ENCODE measurements at places on chromosomes 5 and 9. TPM values are rescaled to one million over a fixed set of nuclear protein-coding genes. Genes with fewer than 3 reads are reported as not detected.

- DNase-seq: no peak
These were observed 470.0 kb downstream of the PRDM9 start for GRCh38 chr5:23977365-23977764.

- DNase-seq: no peak
These were observed 411.7 kb upstream of the KCNN2 start for GRCh38 chr5:113950186-113950585.

Gene DAPK1
- total RNA-seq: 5.3 TPM

Gene ZNF300
- total RNA-seq: 0.54 TPM

- DNase-seq: no peak
These were observed 59.3 kb downstream of the RETREG1 start for GRCh38 chr5:16557477-16557876.

DNA sequence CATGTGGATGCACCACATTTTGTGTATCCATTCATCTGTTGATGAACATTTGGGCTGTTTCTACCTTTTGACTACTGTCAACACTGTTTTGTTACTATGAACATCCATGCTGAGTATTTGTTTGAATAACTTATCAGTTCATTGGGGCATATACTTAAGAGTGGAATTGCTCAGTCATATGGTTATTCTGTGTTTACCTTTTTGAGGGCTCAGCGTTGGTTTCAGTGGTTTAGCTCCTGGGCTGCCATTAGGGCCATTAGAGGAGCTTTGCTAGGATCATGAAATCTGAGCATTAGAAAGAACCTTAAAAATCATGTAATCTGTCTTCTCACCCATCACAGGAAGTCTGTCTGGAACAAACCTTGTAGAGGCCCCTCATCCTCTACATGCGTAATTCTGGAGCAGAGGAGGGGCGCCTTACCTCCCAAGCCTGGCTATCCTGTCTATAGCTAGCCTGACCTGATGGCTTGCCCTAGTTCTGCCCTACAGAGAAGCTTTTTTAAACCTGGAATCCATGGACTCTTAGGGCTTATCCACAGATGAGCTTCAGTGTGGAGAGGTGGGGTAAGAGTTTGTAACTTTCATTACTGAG, 92.9 kb downstream of the PDZD2 start:
- DNase-seq: no peak

GRCh38 chr5:7615566-7616061, 219.7 kb downstream of the ADCY2 start:
- no peak for DNase-seq

Gene CTXN3
- not detected for total RNA-seq

Gene PROB1
- 50.3 TPM for total RNA-seq

Gene CMBL
- 50.0 TPM for total RNA-seq

GRCh38 chr5:16921211-16921610, 14.9 kb downstream of the MYO10 start:
- DNase-seq: no peak

Gene PGGT1B
- 23.6 TPM for total RNA-seq

GRCh38 chr5:115246361-115246991, 16.2 kb downstream of the PGGT1B start:
- no peak for DNase-seq

DNA sequence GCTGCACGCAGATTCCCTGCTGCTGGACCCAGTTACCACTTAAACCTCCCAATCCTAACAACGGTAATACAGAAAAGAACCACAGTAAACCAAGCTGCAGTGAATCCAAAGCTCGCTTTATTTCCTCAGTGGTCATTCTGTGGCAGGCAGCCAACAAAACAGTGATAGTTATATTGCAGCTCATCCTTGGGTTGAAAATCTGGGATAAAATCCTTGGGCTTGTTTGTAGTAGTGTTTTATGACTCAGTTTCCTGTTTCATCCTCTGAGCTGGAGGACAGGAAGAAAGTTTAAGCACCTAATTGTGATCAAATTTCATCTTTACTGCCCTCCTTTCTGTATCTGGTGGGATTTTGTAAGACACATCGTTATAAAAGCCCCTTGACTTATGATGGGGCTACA, 31.4 kb downstream of the HMGCR start:
- no peak for DNase-seq

DNA sequence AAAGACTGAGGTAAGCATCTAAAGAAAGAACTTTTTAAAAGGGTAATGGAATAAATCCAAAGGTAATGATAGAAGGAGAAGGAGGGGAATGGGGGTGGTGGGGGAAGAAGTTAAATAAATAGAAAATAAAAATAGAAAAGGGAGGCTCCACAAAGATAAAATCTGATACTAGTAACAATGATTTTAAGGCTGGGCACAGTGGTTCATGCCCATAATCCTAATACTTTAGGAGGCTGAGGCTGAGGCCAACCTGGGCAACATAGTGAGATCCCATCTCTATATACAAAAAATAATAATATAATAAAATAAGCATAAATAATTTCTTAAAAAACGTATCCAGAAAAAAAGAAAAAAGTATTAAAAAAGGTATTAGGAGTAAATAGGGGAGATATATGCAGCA, 89.3 kb downstream of the FNBP1 start:
- no peak for DNase-seq

DNA sequence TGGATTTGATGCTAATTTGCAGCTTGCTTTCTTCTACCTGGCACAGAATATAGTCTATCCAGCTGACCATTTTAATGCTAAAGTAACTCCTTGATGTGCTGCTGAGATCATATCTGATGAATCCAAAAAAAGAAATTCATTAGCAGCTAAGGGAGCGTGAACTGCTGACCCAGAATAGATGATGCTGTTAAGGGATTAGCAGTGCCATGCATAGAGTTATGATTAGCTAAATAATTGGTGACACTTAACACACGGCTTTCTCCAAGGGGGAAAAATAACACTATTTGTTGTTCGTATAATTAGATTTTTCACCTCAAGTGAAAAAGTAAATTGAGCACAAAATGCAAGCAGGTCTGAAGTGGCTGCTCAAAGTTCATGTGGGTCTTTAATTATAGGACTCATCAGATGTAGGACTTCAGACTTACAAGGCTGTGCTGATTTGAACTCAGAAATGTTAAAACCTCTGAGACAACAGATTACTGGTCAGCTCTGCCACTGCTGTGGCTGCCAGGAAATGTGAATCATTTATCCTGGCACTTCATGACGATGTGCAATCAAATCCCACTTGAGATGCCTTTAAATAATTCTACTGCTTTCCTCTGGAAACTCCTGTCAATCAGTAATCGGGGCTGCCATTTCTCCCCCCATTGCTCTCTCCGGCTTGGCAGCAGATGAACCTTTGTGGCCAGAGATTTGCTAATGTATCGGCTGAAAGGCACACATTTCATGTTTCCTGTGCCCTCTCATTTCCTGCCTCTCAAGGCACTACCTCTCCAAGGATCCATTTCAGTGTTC, 291.6 kb upstream of the C9orf72 start:
- DNase-seq: no peak

Gene ANKRD18B
- not detected for total RNA-seq

DNA sequence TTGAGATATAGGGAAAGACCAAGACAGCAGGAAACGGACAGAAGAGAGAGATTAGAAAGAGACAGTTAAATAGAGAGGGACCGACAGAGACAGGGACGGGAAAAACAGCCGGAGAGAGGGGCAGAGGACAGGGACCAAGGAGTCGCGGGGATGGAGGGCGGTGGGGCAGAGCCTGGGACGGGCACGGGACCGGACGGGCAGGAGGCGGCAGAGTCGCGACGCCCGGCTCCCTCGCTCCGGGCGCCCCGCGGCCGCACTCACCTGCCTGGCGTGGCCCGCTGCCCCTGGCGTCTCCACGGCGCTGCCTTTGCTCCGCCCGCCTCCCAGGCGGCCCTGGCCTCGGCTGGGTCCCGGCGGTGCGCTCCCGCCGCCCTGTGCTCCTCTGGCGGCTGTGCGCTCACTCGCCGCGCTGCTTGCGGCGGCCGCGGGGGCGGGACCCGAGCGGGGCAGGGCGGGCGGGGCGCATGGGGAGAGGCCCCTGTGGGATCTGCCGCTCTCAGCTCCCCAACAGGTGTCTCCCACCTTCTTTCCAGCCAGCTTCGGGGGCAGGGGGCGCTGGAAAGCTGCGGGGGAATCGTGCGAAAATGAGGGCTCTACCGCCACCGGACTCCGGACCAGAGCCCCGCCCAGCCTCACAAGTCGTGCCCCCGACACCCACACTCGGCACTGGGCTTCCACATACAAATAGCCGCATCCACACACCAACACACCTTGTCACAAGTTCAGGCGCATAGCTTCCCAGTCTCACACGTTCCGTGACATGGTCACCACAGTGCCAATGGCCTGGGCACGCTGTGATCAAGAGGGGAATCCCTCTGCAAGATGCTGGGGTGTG, at the start of gene ARID3C:
Gene ARID3C, minus strand, starts transcription at position 411 of the 835 bp plus-strand sequence. CDS start 1,052 bp downstream, outside the sequence.
- no peak for DNase-seq

Gene PLAC8L1
- total RNA-seq: not detected

- no peak for DNase-seq
These were observed 116.6 kb downstream of the MUSK start for GRCh38 chr9:110785166-110785565.

GRCh38 chr5:142982821-142983200, 212.6 kb downstream of the ARHGAP26 start:
- DNase-seq: peak; percentile 38

DNA sequence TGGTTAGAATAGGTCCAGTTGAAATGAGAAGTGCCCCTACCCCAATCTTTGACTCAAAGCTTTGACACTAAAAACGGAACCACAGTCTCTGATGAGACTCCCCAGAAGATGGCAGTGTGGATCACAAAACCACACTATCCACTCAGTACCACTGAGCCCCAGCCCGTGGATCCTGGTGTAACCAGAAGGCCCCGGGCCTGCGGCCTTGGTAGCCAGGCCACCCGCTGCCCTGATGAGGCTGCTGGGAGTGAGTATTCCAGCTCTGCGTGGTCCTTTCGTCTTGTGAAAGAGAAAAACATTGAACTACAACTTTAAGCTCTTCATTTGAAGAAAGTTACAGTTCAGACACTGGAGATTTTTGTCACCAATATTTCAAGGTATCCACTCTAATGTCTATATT, 42.2 kb upstream of the FBP1 start:
- DNase-seq: peak; percentile 87

Gene UBAP2
- 26.6 TPM for total RNA-seq

Gene SLC25A48
- total RNA-seq: not detected

GRCh38 chr9:115883467-115884329, 269.9 kb upstream of the PAPPA start:
- no peak for DNase-seq

DNA sequence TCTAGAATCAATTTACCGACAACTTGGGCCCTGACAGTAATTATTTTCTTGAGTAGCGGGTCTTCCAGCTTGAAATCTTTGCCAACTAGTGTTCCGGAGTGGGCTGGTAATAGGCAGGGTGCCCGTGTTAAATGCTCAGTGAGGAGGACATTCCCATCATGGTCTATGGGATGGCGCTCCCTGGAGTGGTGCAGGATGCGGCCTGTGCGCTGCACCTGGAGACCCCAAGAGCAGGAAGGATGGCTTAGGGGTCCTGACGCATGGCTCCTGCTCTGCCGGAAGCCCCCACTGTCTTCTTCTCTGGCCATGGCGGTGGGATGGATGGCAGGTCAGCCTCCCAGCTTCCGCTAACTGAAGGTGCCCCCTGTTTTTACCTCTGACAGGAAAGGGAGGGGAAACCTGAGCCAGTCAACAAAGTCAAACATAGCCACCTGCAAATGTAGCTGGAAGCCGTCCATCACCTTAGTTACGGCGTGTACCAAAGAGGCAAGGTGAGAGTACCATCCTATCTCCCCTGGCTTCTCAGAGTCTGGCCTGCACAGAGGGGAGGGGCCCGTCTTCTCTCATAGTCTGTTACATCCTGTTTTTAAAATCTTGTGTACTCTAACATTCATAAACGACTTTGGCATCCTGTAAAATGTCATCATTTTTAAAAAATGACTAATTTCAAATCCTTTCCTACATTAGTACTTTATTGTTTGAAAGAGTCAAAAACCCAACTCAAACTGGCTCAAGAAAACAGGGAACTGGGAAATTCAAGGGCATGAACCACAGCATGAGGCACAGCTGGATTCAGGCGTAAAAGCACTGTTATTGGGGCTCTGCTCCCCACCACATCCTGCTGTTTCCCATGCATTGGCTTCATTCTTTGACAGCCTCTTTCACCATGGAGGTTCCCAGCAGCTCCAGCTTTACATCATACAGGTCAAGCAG, 28.5 kb upstream of the UNC5A start:
- no peak for DNase-seq

GRCh38 chr9:123637606-123637944, 281.6 kb downstream of the CRB2 start:
- DNase-seq: no peak

DNA sequence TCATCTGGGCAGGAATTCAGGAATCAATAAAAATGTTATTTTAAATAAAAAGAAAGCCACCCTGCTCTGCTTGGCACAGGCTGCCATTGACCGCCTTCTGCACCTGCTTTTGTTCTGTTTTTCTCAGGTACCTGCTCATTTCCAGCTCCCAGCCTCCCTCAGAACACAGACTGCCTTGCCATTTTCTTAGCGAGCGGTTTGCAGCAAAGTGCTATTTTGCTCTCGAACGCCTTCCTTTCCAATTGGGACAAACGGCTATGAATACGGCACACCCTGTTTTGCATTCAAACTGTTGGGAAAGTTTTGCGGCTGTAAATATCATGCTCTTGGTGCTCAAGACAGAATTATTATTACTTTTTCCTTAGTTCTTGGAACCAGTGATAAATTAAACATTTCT, 25.1 kb upstream of the FCN1 start:
- no peak for DNase-seq

- DNase-seq: no peak
These were observed 63.1 kb upstream of the COX7C start for GRCh38 chr5:86554638-86555037.

DNA sequence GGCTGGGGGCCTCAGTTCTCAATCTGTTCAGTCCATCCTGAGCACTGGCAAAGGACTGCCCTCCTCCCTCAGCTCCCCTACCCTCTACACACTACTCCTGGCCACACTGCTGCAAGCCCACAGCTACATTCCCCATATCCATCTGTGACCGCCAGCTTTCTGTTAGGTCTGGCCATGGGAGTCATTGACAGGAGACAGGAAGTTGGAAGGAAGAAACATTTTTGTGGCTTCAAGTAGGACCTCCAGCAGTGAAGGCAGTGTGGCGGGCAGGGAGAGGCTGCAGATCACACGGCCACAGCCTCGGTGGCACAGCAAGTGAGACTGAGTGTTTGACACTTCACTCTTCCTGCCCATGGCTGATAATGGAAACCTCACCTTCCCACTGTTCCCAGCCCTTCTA, 55.9 kb downstream of the SECISBP2 start:
- DNase-seq: no peak

DNA sequence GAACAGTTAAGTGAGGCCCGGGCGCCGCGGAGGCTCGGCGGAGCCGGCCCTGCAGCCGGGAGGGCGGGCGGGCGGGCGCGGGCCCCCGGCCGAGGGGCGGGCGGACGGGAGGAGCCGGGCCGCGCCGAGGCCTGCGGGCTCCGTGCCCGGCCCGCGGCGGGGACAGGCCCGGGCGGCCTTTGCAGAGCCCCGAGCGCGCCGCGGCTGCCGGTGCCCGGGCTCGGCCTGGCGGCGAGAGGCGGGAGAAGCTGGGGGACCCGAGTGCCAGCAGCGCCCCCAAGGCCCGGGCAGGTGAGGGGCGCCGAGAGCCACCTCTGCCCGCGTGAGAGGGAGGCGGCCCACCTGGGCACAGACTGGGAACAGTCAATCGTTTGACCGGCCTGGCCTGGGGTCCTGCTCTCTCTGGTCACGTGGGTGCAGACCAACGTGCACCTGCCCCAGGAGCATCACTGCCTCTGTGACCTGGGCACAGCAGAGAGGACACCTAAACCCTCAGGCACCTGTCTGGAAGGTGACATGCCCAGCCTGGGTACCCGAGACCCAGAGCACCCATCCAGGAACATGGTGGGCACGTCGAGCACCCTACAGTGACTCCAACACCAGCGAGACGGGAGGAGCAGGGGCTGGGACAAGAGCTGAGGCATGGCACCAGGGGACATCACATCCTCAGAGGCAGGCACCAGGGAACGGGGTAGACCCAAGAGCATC, 531 bp downstream of the MVB12B start:
- peak; percentile 45 for DNase-seq

GRCh38 chr9:135239769-135240141, 152.3 kb downstream of the OLFM1 start:
- no peak for DNase-seq
